ENCODE measurements at places on chromosomes 12 and 14.
A peak's percentile ranks its signal among the peaks of the same experiment; 100 is the strongest.

GRCh38 chr12:84632556-84632955 is 280.0 kb downstream of the SLC6A15 start:
- no peak for DNase-seq

DNA sequence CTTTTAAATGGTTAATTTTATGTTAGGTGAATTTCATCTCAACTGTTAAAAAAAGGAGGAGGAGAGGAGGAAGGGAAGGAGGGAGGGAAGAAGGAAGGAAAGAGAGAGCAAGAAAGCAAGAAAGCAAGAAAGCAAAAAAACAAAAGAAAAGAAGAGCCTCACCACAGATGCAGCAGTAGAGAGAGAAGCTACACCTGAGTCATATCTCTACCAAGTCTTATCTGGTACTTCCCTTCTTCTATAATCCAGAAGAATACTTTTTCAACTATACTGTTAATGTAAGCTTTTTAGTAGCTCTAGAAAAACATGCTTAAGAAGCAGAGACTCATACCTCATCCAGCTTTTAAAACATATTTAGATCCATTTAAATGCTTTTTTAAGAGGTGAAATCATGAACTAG is 5.6 kb upstream of the IL26 start:
- DNase-seq = no peak

GRCh38 chr14:54348001-54348611 is 48.7 kb upstream of the CDKN3 start:
- DNase-seq = no peak

DNA sequence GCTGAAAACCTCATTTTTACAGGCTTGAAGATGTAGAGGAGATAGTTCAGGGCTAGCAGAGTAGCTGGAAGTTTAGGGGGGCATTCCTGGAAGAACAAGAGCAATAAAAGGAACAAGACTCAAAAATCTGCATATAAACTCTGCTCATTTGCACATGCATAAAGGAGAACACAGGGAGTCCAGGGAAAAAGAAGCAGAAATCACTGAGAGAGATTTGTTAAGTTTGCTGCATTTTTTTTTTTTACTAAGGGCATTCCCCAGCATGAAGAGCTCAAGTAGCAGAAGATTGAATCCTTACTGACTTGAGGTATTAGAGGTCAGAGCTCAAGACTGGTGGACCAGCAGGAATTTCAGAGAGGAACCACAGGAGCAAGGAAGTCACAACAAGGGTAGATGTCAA is 28.2 kb upstream of the BCL11B start:
- DNase-seq = no peak

DNA sequence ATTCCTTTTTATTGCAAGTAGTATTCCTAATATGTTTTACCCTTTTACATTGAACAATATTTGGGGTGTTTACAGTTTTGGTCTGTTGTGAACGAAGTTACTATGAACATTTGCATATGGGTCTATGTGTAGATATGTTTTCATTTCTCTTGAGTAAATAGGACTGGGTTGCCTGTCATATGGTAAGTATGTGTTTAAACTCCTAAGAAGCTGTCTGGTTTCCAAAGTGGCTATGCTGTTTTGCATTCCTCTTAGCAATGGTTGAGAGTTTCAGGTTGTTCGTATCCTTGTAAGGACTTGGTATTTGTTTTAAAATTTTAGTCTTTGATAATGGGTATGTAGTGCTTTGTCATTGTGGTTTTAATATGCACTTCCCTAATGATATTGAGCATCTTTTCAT is 6.3 kb downstream of the METAP2 start:
- no peak for DNase-seq

DNA sequence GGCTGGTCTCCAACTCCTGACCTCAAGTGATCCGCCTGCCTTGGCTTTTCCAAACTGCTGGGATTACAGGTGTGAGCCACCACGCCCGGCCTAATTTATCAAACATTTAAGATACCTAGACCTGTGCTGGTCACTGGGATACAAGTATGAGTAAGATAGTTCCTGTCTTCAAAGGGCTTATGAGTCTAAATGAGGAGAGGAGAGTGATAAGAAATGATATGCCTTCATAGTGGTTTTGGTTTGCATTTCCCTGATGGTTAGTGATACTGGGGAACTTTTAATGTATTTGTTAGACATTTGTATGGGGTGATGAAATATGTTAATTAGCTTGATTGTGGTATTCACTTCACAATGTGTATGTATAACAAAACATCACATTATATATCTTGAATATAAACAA is 21.2 kb downstream of the TMED10 start:
- DNase-seq = no peak

DNA sequence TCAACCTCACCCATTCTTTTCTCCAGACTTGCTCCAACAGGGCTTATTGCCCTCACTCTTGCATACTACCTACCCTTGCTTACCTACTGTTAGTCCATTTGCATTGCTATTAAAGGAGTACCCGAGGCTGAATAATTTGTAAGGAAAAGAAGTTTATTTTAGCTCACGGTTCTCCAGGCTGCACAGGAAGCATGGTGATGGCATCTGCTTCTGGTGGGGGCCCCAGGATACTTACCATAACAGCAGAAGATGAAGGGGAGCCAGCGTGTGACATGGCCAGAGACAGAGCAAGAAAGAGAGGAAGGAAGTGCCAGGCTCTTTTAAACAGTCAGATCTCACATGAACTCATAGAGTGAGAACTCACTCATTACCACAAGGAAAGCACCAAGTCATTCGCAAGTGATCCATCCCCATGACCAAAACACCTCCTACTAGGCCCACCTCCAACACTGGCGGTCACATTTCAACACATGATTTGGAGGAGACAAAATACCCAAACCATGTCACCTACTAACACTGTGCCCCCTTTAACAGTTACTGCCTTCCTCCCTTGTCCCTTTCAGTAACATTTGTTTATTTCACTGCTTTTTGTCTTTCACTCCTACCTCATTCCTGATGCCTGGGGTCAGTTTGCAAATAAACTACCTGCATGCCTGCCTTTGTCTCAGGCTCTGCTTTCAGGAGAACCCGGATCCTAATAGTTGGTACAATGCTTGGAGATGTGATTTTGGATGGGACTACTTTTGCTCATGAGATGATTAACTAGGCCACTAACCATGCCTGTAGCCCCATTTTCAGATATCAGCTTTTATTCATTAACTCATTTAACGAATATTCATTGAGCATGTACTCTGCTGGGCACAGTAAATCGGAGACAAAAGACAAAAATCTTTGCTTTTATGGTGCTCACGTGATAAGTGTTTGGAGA is 41.6 kb upstream of the CSRP2 start:
- peak; percentile 19 for DNase-seq

DNA sequence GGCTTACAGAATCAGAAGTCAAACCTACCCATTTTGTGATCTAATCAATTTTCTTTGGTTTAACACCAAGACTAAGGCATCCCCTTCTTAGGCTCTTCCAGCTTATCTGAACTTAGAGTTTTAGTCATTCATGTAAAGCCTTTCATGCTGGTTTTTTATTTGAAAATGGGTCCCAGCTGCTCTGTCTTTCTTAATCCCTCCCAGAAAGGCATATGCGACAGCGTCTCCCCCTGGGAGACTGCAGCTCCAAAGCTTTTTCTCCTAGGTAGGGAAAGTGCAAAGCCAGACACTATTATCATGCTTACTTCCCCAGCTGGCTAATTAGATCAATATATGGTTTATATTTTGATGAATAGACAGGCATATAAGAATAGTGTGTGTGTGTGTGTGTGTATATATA is 96.6 kb upstream of the E2F7 start:
- DNase-seq = no peak

DNA sequence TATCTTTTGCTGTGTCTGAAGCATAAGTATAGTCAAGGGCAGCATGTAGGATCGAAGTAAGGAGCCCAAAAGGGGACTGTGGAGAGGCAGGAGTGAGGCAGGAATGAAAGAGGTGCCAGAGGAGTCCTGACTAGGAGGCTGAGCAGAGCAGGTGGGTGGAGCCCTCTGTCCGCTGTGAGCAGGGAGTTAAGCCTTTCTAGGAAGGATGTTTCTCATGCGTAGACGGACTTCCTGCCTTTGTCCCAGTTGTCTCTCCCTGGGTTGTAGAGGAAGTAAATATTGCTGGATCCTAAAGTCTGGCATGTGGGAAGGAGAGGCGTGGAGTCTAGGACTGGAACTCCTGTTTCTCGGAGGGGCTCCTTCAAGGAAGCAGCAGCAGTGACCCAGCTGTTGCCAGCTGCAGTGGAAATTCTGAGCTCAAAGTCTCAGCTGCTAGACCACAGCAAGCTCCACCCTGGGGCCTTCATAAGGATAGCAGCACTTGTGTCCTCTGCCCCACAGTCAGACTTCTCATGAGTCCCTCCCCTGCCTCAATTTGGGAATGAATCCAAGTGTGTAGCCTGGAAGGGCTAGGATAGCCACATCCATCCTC is 44.0 kb downstream of the RBMS2 start:
- DNase-seq = peak; percentile 70

- DNase-seq = no peak
These were observed 7.6 kb downstream of the EVL start for GRCh38 chr14:100072783-100073346.

Data from ELF-1 (cell line).